ENCODE measurements at places on chromosomes 12 and 14.
A peak's percentile ranks its signal among the peaks of the same experiment; 100 is the strongest.

GRCh38 chr14:60485057-60485597 is 736 bp downstream of the C14orf39 start:
- peaks cover 22% of the 10 kb centered on the region for H3K27me3 ChIP-seq
- H3K4me1 ChIP-seq = no peaks in the 10 kb centered on the region
- H3K27ac ChIP-seq = no peak overlapping the region
- no peak for DNase-seq
- no peak overlapping the region for H3K4me3 ChIP-seq

DNA sequence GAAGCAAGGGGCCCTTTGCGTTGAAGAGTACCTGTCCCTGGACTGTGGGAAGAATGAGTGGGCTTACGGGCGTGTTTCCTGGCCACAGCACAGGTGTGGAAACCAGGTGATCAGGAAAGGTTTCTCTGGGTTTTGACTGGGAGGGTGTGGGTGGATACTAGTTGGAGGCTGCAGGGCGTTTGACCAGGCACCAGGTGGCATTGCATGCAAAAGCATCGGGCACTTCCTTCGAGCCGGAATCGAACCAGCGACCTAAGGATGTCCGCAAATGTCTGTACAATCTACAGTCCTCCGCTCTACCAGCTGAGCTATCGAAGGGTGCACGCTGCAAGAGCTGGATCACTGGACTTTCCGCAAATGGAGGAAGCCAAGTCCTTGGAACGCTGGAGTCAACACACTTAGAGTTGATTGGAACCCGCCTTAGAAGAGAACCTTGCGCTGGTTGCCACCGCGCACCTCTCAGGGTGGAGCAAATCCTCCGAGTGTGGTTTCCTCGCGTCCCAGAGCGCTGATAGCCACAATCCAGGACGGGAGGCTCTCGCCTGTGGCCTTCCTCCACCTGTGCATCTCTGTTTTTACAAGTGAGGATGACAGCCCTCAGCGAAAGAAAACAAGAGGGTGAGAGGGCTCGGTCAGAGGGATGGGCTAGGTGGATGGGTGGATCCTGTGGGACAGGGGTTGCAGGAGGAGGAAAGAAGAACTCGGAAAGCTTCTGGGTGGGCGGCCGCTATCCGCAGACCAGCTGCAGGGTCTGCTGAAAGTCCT is 21.2 kb upstream of the RNASE4 start:
- H3K4me3 ChIP-seq = peak overlapping the region; percentile 18
- H3K36me3 ChIP-seq = no peaks in the 10 kb centered on the region
- no peaks in the 10 kb centered on the region for H3K27me3 ChIP-seq
- H3K4me1 ChIP-seq = no peaks in the 10 kb centered on the region

GRCh38 chr12:2544230-2544629 is 250.5 kb upstream of the FKBP4 start:
- no peak overlapping the region for H3K27ac ChIP-seq
- H3K36me3 ChIP-seq = no peaks in the 10 kb centered on the region
- H3K4me1 ChIP-seq = no peaks in the 10 kb centered on the region
- no peak overlapping the region for H3K4me3 ChIP-seq
- no peaks in the 10 kb centered on the region for H3K27me3 ChIP-seq

DNA sequence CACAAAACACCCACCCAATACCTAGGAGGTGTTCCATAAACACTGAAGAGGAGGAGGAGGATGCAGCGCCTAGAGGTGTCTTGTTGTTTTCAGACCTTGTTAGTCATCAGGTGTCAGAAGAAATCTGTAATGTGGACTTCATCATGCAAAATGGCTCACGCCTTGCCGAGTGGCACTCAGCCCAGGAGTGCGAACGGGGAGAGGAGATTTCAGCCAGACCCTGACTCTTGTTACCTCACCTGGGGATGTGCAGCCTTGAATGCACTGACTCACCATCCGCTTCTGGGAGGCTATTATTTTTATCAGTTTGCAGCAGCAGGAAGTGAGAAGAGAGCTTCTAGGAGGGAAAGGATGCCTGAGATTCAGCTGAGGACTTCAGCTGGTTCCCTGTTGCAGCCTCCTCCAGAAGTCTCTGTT is 48.2 kb upstream of the PLXNC1 start:
- no peak overlapping the region for H3K4me3 ChIP-seq
- DNase-seq = no peak
- H3K27ac ChIP-seq = no peak overlapping the region
- H3K36me3 ChIP-seq = no peaks in the 10 kb centered on the region
- no peaks in the 10 kb centered on the region for H3K4me1 ChIP-seq
- no peaks in the 10 kb centered on the region for H3K27me3 ChIP-seq

DNA sequence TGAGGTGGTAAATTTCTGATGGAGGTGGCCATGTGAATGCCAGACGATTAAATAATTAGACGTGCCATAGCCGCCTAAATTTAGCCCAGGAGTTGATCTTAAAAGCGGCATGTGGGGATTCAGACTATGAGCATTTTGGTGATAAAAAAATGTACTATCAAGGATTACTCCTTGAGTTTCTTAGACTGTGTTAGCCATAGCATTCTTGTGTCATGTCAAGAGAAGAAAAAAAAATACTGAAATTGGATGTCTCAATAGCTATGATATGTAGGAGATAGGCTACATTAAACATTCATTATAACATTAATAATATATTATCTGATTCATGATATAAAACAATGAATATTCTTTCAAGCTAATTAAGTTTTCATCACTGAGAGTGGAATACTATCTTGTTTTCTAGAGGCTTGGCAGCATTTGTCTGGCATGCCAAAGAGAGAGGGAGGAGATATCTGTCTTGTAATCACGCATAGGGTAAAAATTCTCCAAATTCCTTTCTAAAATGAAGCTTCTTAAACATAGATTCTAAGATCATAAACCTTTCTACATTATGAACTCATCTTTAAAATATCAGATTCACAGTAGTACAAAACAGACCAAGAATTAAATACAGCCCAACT is 727.0 kb downstream of the C12orf50 start:
- H3K4me1 ChIP-seq = no peaks in the 10 kb centered on the region
- no peak for DNase-seq
- no peak overlapping the region for H3K4me3 ChIP-seq
- no peaks in the 10 kb centered on the region for H3K36me3 ChIP-seq
- H3K27ac ChIP-seq = no peak overlapping the region

All from colonic mucosa (tissue), 4 donors.